ENCODE measurements at places on chromosomes 3 and 15.
A peak's percentile ranks its signal among the peaks of the same experiment; 100 is the strongest.

GRCh38 chr3:16060358-16060852 lies 114.1 kb upstream of the GALNT15 start:
- DNase-seq, result peak; percentile 30

DNA sequence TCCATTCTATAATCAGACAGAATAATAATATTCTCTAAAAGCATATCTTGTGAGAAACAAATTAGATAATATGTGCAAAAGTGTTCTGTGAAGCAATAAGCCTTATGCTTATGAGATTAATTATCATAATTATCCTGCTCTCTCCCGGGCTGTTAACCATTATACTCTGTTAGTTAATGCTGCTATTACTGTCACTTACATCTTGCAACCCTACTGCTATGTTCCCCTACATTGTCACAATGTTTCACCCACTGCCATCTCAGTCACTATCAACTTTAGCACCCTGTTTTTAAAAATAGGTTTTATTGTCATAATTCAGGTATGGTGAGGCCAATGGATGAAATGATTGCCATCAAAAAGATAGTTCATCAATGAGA lies 15.2 kb upstream of the KLHL24 start:
- DNase-seq, result no peak

DNA sequence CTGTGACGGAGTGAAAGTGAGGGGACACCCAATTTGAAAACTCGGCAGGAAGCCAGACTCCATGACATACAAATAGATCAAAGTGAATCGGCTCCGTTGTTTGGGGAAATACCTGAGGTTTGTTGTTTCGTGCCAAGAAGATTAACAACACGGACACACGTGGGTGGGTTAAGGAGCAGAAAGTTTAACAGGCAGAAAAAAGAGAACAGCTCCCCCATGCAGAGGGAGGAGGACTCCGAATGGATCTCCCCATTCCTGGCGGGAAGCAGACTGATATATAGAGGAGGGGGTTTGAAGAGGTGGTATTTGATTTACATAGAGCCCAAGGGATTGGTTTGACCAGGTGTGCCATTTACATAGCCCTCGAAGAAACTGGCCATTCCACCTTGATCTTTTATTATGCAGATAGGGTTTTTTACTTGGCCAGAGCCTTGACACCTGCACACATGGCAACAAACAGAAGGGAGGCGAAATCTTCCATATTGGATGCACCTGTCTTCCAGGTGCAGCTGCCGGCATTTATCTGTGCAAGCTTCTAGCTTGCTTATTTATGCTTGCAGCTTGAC lies 4.8 kb upstream of the SACM1L start:
- peak; percentile 49 for DNase-seq

GRCh38 chr15:76840830-76841460 lies 64.2 kb downstream of the SCAPER start:
- DNase-seq, result peak; percentile 23

DNA sequence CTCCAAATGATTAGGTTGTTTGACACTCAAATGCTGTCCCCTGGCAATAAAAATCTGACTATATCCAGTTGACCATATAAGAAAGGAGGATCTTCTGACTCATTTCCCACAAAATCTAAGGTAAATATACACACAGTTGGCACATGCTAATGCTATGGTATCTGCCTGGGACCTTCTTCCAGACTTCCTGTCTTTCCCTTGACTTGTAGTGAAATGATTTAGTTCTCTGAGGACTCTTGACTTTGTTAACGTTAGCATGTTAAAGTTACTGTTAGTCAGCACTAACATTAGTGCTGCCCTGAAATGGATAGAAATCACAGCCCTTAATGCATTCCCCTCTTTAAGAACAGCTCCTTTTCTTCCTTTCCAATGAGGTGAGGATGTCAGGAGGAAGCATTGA lies 124.3 kb upstream of the LSAMP start:
- no peak for DNase-seq

DNA sequence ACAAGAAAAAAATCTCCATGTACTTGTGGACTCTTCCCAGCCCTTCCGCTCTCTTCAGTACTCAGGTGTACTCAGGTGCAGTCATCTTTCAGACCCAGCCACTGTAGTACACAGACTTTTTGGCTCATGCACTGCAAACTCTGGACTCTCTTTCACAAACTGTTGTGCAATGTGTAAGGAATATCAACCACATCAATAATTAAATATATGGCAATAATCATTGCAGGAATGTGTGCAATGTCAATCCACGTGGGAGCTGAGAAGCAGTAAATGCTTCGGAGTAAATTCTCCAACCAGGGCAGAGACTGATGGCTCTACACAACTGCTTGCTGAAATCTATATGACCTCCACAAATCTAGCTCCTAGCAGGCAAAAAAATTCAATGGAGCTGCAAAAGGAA lies 287.3 kb upstream of the COL8A1 start:
- DNase-seq, result no peak

DNA sequence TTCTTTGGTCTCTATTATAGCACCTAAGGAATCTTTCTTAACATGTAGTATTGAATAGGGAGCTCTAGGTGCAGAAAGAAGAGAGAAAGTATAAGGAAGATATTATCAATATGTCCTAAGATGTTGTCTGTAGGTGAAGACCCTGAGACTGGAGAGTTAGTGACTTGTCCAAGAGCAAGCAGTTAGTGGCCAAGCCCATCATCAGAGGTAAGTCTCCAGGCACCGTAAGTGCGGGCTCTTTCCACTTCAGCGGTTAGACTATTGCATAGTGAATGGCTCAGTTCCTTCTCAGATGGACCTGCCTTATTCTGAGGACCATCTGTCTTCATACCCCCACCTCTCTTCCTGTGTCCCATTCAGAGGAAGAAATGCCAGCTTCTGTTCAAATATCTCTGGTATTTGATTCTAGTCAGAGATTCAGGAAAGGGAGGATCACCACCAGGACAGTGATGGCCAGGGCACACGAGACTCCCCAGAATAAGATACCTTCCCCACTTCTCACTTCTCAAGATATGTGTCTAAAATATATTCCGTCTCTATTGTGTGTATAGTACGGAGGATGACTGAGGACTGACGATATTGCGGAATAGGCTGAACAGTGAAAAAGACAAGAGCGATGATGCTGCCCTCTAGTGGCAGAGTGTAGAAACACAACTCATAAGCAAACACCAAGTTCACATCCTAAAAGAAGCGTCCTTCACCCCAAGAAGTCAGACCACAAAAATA lies 19.1 kb upstream of the ADGRG7 start:
- peak; percentile 76 for DNase-seq

DNA sequence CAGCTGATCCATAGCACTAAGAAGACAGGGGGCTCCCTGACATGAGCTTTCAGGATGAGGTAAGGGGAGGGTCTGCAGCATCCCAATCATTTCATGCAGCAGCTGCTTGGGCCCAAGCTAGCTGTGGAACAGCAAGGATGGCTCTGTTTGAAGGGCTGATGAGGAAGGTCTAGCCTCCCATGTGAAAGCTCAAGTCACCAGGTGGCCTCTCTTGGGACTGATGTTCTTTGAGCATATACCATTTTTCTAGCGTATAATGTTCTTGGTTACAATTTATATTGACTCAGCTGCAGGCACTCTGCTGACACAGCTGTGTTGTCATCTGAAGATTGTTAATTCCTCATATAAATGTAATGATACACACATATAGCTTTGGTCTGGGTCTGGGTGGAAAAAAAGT lies 87.0 kb downstream of the CD200R1L start:
- no peak for DNase-seq

GRCh38 chr3:141523615-141524375 lies 37.0 kb downstream of the RASA2 start:
- DNase-seq, result no peak

- DNase-seq, result no peak
Observed at GRCh38 chr3:30711151-30711550, 104.8 kb downstream of the TGFBR2 start.

DNA sequence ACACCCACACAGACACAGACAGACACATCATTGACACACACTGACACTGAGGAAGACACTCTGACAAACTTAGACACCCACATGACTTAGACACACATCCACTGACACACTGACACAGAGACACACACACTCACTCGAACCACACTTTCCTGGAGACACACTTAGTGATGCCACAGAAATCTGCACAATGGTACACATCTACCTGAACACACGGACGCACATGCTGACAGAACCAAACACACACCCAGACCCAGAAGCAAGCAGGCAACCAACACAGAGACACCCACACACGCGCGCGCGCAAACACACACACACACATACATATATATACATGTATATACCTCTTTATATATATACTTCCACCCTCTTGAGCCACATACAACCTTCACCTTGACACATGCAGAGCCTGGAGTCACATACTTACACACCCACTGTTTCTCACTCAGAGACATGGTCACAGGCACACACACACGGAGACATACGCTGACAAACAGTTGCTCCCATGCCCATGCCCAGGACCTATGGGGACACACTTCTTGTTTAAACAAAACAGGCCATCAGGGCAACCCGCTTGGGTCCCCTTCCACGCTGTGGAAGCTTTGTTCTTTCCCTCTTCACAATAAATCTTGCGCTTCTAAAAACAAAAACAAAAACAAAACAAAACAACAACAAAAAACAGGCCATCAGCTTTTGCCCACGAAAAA lies 913 bp upstream of the SCN5A start:
- DNase-seq, result no peak

- DNase-seq, result no peak
Observed at GRCh38 chr15:100650685-100651084, 48.3 kb downstream of the ASB7 start.

GRCh38 chr15:81896356-81896755 lies 149.5 kb downstream of the MEX3B start:
- no peak for DNase-seq

All from iPS-NIHi11 (cell line).